ENCODE measurements at places on chromosomes 4 and X.

DNA sequence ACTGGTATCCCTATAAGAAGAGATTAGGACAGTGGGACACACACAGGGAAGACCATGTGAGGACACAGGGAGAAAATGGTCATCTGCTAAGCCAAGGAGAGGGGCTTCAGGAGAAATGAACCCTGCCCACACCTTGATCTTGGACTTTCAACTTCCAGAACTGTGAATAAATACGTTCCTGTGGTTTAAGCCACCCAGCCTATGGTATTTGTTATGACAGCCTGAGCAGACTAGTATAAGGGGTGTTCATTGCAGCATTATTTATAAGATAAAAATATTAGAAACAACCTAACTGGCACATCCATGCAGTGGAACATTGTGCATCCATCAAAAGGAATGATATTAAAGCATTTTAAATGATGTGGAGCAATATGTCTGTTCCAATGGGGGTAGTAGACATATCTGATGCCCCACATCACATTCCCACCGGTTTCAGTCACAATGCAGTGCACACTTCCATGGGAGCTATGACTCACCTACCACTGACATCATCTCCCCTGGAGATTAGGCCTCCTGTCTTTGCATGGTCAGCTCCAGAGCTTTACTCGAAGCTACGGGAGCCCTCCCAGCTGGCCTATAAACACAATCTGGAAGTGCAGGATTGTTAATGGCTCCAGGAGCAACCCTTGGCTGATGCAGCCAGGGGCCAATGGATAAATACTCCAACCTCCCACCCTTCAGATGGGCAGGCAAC lies 38.9 kb upstream of the MAMLD1 start:
- DNase-seq = no peak

GRCh38 chr4:158201322-158201721 lies 9.0 kb upstream of the TMEM144 start:
- DNase-seq = no peak

- no peak for DNase-seq
Measured at GRCh38 chr4:70632028-70632427, 3.5 kb downstream of the ENAM start.

GRCh38 chr4:17511950-17512795 lies at the start of gene QDPR:
TSS of gene QDPR (minus strand) at chr4:17512090. CDS start at chr4:17512054, 36 bp downstream.
- DNase-seq = no peak

- no peak for DNase-seq
Measured at GRCh38 chrX:71543316-71543715, 10.4 kb downstream of the OGT start.

Data from NCI-H2081 treated with DMSO at 0.1 percent for 48 hours (cell line).